ENCODE measurements at places on chromosomes 4 and X.

DNA sequence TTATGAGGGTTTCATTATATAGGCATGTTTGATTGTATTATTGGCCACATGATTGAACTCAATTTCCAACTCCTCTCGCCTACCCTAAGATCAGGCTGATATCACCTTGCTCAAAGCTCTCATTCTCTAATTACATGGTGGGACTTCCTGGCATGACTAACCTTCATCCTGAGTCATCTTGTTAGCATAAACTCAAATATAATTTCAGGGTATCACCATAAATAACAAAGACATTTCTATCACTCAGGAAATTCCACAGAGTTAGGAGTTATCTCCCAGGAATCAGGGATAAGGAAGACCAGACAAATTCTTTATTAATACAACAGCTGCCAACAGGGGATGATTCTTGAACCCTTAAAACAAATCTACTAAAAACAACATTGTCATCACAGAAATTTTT lies 90.7 kb downstream of the NDST3 start:
- no peak for DNase-seq

- DNase-seq: no peak
These were observed 54.2 kb downstream of the LEF1 start for GRCh38 chr4:108114503-108114902.

- DNase-seq: no peak
These were observed 64.4 kb downstream of the SHROOM3 start for GRCh38 chr4:76499461-76499860.

DNA sequence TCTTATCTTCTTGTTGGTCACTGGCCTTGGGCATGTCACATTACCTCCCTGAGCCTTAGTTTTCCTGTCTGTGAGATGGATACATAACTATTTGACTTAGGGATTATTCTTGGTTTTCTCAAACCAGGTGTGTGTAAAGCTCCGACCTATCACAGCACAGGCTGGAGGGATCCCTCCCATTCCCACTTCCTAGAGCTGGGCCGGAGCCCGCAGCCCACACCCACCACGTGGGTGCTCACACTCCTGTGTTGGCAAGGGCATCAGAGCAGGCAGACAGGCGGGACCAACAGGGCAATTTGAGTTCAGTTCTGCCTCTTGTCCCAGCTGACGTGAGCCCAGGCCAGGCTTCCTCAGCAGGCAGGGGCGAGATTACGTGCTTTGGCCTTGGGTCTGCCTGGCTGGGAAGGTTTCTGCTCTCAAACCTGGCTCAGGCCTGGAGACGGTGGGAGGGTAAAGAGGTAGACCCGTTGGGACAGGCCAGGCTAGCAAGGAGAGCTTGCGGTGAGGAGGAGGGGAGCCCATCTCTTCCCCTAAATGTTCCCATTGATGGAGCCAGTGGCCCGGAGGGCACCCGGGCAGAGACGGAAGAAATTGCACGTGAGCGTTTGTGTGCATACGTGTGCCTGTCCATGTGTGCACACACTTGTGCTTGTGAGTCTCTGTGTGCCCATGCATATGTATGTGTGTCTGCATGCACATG lies 734 bp upstream of the SH3TC1 start:
- no peak for DNase-seq

DNA sequence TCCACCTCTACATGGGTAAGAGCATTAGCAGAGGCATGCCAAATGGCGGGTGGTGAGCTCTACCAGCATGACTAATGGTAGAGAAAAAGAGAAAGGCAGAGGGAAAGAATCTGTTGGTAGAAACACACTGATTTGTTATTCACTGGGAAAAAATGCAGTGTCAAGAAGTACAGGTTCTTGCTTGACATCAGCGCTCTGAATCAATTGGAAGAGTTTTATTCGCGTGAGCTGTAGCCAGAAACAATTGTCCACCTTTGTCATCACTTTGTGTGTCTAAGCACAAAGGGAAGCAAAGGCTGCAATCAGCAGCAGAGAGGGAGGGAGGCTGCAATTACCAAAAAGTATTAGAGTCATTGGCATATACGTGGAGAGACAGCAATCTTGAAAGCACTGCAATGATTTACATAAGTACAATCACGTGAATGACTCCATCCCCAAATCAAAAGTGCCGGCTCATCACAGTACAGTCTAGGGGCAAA lies 67.7 kb upstream of the HS3ST1 start:
- no peak for DNase-seq

GRCh38 chr4:173991316-173991715 lies 292.2 kb downstream of the FBXO8 start:
- no peak for DNase-seq

DNA sequence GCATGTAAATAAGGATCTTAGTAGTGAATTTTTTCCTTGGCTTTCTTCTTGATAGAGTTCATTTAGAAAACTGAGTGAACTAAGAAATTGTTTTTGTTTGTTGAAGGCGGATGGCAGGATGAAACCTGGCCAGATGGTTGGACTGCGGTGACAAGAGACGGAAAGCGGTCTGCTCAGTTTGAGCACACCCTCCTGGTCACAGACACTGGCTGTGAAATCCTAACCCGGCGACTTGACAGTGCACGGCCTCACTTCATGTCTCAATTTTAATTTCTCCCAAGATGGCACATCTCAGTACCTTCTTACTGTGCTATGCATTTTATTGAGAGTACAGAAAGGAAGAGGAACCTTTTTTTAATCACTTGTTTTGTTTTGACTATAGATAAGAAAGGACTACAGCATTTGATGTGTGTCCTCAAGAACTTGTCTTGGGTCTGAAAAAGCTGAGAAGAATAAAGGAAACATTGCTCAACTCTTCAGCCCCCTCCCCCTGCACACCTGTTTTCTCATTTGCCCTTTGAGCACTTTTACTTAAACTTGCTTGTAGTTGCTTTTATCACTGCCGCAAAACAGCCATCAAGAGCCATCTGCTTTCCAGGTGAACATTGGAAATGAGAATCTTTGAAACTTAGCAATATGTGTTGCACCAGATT lies 27.4 kb downstream of the ADH5 start:
- DNase-seq: no peak
